ENCODE measurements at places on chromosomes 6 and 20.

- no peak for DNase-seq
These were observed 55.6 kb downstream of the ZNF292 start for GRCh38 chr6:87210979-87211378.

DNA sequence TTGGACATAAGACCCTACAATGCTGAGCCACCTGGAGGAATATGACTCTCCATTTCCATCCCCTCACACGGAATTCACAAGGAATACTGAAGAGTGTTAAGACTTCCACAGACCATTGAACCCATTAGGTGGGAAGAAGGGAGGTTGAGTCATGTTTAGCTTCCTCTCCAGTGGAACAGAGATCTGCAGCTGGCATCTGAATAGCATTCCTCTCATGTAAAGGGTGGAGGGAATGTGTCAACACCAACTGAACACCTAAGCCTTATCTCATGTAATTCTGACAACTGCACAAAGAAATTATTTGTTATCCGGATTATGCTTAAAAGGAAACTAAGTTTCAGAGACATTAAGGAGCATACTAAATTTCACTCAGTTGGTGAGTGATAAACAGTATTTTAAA lies 705.9 kb downstream of the MAFB start:
- DNase-seq: no peak

- peak; percentile 6 for DNase-seq
These were observed 207.6 kb downstream of the OGFRL1 start for GRCh38 chr6:71496018-71496721.

- no peak for DNase-seq
These were observed 142.8 kb downstream of the ID4 start for GRCh38 chr6:19979986-19980385.

Data from AG08395 (cell line).